ENCODE measurements at places on chromosomes 3 and 15.

- no peak for DNase-seq
These were observed 19.3 kb upstream of the LZTFL1 start for GRCh38 chr3:45861043-45861719.

DNA sequence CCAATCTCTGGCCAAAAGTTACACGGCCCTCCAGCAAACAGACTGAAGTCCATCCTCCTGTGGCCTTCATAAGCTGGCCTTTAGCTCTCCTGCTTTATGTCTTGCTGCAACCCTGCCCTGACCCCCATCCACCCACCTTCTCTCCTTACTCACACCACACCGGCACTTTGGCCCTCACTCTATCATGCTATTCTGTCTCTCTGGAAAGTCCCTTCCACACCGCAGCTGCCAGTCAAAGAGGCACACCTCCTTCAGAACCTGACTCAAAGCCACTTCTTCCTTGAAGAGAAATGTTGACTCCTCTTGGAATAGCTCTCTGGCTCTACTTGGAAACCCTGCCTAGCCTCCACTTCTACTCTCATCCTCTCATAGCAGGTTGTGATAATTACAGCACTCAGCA lies 4.5 kb downstream of the GPR156 start:
- no peak for DNase-seq

GRCh38 chr3:64460141-64460730 lies 227.6 kb downstream of the ADAMTS9 start:
- DNase-seq: no peak

- no peak for DNase-seq
These were observed 341.0 kb downstream of the SOX2 start for GRCh38 chr3:182052757-182053156.

GRCh38 chr15:75212200-75212858 lies 10.6 kb downstream of the C15orf39 start:
- no peak for DNase-seq

DNA sequence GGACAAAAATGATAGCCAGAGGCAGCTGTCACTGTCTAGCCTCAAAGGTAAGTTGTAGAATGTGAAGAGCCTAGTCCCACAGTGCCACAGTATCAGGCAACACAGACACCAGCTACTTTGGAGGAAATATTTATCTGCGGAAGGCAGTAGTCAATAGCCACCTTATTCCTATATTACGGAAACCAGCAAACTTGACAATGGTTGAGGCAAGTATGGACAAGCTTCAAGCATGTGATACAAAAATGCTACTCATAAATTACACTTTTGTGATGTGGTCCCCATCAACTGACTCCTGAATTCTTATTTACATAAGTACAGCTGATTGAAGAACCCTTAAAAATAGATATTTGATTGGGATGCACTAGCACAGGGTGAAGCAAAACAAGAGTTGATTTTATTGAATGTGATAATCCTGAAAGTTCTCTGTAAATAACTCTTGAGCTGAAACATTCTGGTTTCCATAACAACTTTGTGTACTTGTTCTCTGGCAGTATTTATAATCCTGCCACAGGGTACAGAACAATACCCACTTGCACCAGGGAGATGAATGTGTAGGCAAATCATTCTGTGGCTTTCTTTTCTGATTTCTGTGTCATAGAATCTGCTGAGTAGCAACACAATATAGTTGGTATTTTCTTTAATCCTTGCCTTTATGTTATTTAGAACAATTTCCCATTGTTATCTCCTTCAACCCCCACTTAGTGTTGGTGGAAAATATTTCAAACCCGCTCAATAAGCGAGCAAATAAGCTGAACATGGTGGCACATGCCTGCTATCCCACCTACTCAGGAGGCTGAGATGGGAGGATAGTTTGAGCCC lies at the start of gene ANKUB1:
Gene ANKUB1 (minus strand): TSS at position 103 of the 819 bp plus-strand sequence. CDS start 188 bp downstream, outside the sequence.
- DNase-seq: no peak

DNA sequence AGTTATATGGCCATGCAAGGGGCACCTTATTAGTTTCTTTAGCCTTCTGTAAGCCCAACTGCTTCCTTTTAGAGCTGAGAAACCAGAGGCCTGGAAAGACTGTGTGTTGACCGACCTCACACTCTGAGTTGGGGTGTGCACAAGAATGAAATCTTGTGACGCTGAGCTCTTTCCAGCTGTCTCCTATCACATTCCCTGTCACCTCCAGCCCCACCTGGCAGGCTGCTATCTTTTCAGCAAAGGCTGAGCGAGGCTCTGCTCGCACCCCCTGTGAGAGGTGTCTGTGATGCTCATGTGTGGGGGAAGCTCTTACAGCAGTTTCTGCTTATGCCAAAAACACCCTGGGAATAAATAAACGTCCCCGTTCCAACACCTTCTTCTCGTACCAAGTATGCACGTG lies 27.0 kb upstream of the LPP start:
- no peak for DNase-seq

DNA sequence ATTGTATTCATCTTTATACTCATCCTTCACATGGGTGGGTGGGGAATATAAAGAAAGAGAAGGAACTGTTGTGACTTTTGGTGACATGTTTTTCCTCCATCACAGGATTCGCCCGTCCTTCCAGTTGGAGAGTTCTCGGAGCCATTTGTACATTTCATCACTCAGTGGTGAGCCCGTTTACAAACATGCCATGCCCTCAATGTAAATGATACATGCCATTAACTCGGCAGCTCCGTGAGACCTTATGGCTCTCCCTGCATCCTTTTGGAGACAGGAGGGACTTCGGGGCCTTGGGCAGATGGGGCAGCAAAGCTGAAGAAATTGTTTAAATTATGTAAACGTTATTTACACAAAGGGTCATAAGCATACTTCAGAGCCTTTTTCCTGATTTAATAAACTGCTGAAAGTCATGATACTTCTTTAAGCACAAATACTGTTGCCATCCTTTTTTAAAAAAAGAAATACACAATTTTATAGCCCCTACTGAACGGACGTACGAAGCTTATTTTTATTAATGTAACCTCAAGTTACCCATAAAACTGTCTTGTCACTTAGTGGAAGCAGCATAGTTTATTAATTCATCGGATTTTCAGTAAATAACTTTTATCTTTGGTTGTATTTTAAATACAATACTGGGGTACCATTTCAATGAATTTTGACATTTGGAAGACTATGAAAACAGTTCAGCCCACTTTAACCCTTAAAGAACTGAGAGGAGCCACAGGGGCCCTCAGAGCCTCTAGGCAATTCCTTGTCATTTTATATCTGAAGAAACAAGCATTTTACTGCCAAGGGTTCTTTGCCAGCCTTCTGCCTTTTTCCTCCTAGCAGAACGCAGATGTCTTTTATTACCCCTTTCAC lies 55.6 kb upstream of the SKOR1 start:
- DNase-seq: no peak

GRCh38 chr3:149174901-149175300 lies 45.5 kb downstream of the HPS3 start:
- DNase-seq: no peak

GRCh38 chr3:58999134-58999773 lies 50.6 kb downstream of the CFAP20DC start:
- no peak for DNase-seq

- no peak for DNase-seq
These were observed 93.2 kb downstream of the ATP11B start for GRCh38 chr3:182886497-182886896.

- peak; percentile 2 for DNase-seq
These were observed 26.7 kb upstream of the PIAS1 start for GRCh38 chr15:68027388-68027787.

- DNase-seq: no peak
These were observed 136.3 kb downstream of the NUP210 start for GRCh38 chr3:13283877-13284264.

GRCh38 chr3:25088284-25088683 lies 339.8 kb upstream of the RARB start:
- no peak for DNase-seq

DNA sequence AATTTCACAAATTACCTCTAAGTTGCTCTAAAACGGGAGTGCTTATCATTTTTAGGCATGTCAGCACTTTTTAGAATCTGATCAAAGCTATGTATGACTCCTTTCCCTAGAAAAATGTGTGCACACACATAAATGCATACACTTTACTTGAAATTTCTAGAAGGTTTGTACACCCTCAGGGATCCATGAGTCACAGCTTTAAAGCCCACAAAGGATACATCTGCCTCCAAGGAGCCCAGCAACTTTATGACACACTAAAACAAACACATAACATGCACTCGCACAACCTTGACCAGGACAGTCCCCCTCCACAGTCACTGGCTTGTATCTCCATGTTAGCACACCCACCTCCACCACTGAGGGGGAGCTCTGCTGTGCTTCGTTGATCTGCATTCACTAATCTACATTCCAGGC lies 722.0 kb upstream of the CFAP20DC start:
- no peak for DNase-seq

DNA sequence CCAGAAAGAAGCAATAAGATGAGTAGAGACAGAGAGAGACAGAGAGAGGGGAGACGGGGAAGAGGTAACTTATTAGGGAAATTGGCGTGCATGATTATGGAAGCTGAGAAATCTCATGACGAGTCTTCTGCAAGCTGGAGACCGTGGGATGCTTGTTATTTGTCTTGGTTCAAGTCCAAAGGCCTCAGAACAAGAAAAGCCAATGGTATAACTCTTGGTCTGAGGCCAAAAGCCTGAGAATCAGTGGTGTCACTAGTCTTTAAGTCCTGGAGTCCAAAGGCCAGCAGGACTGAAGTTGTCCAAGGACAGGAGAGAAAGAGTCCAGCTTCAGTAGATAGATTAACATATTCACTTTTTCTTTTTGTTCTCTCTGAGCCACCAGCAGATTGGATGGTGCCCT lies 613.6 kb downstream of the CADM2 start:
- DNase-seq: no peak

DNA sequence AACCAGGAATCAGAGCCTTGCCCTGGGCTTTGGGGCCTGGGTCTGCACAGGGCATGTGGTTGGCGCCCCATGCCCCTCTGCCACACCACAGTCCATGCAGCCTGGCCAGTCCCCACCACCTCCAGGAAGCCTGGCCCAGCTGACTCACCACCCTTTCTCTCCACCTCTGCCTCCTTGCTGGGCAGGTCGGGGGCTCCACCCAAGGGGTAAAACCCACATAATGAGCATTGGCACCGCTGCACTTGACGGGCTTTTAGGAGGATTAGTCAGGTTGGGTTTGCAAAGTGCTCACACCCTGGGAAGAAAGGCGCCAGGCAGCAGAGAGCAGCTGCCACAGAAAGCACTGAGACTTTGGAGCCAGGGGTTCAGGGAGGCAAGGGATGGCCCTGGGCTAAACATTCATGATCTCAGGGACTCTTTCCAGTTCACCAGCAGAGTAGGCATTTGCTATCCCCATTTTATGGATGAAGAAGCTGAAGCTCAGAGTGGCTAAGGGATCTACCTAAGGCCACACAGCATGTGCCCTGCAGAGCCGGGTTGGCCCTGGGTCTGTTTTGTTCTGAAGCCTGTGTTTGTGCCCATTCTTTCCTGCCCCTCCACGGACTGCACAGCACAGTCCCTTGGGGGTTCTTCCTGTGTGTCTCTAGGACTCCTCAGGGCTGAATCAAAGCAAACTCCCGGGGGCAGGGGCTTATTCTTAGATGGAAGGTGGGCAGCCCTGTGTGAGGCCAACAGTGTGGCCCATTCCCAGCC lies 113.4 kb downstream of the ETFA start:
- DNase-seq: no peak

GRCh38 chr3:156727519-156728205 lies 53.3 kb downstream of the TIPARP start:
- no peak for DNase-seq

DNA sequence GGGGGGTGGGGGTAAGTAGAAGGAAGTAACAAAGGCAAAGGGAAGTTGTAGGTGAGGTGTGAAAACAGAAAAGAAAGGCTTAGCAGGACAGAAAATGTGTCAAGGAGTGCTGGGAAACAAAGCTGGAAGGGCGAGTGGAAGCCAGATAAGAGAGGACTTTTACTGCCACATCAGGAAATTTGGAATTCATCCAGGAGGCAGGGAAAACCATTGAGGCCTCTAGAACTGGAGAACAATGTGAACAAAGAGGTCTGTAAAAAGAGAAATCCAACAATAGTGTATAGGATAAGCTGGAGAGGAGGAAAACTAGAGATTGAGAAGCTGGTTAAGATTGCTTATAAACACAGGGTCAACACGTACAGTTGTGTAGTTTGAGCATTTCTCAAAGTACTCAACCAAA lies 116.6 kb downstream of the NTRK3 start:
- DNase-seq: no peak

GRCh38 chr3:127049393-127049792 lies 66.5 kb downstream of the PLXNA1 start:
- DNase-seq: no peak

- no peak for DNase-seq
These were observed 51.9 kb downstream of the CCK start for GRCh38 chr3:42214064-42214463.

- DNase-seq: no peak
These were observed 41.4 kb upstream of the VEPH1 start for GRCh38 chr3:157544501-157545130.

DNA sequence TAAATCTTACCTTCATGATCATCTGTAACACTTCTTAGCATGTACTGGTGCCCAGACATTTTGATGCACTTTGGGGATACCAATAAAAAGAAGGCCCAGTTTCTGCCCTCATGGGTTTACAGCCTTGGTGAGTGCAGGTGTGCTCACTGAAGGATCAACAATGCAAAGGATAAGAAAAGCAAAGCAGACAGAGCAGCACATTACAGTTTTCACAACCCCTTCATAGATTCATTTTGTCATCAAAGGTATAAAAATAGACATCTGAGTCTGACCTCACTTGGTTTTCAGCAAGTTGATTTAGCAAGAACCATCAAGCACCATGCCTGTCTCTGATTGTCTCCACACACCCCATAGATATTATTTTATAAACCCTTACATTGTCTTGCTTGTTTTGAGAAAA lies 77.6 kb downstream of the BFSP2 start:
- no peak for DNase-seq

- no peak for DNase-seq
These were observed 221.9 kb upstream of the LRIG1 start for GRCh38 chr3:66722675-66723074.

- no peak for DNase-seq
These were observed 47.7 kb downstream of the PDZRN3 start for GRCh38 chr3:73576999-73577461.

DNA sequence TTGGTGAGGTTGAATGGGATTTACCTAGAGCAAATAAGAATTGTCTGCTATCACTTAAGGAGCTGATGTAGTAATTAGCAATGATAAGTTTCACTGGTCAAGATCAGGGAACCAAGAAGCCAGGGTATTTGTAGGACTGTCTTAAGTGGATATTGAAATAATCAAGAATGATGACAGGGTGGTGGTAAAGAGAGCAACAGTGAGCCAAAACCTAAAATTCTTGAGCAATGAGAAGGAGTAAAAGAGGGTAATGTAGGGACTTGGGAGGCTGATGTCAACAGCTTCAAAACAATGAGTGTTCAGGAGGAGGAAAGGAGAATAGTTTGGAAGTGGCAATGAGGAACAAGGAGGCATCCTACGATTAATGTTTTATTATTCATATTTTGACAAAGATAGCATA lies 31.5 kb upstream of the SLC2A2 start:
- DNase-seq: no peak

GRCh38 chr3:152469248-152470025 lies 200.7 kb downstream of the MBNL1 start:
- DNase-seq: no peak

- no peak for DNase-seq
These were observed 28.8 kb downstream of the LYSMD4 start for GRCh38 chr15:99704444-99704838.
